ENCODE measurements at places on chromosomes 1 and 21. TPM values are rescaled to one million over a fixed set of nuclear protein-coding genes. Genes with fewer than 3 reads are reported as not detected.

The LEFTY1 gene
- not detected for total RNA-seq

The TSPEAR gene
- not detected for total RNA-seq

The NTRK1 gene
- not detected for total RNA-seq

The TRNP1 gene
- total RNA-seq = 13.3 TPM

The ADAR gene
- 133 TPM for total RNA-seq

The C1orf185 gene
- total RNA-seq = not detected

The TFF3 gene
- total RNA-seq = 32.0 TPM

The TTC39A gene
- 2.3 TPM for total RNA-seq

The PRAMEF10 gene
- total RNA-seq = not detected

The C1orf167 gene
- total RNA-seq = not detected

The TSNAX gene
- 35.7 TPM for total RNA-seq

The CATSPERE gene
- 4.9 TPM for total RNA-seq

The SPRR2B gene
- total RNA-seq = not detected

The GFI1 gene
- not detected for total RNA-seq

The OR2T33 gene
- not detected for total RNA-seq

The DCDC2B gene
- not detected for total RNA-seq

The LRRC8C gene
- 38.9 TPM for total RNA-seq

The FAM72D gene
- 0.65 TPM for total RNA-seq

The PAQR6 gene
- 0.57 TPM for total RNA-seq

The COL9A2 gene
- total RNA-seq = 0.33 TPM

The SRSF10 gene
- 84.3 TPM for total RNA-seq

The LEMD1 gene
- total RNA-seq = not detected

The TLR5 gene
- total RNA-seq = under 0.01 TPM

The SLC35F3 gene
- total RNA-seq = not detected

The RNU1-1 gene
- under 0.01 TPM for total RNA-seq

The GPR61 gene
- not detected for total RNA-seq

The KRTAP26-1 gene
- not detected for total RNA-seq

The MMEL1 gene
- total RNA-seq = 0.38 TPM

The VCAM1 gene
- 15.0 TPM for total RNA-seq

The LPAR3 gene
- total RNA-seq = not detected

The KIAA0040 gene
- total RNA-seq = 17.6 TPM

The GPR52 gene
- 1.6 TPM for total RNA-seq

The ATF3 gene
- 2.3 TPM for total RNA-seq

The C1orf198 gene
- 39.6 TPM for total RNA-seq

All from vein endothelial cell (primary cell).